ENCODE measurements at places on chromosomes 16 and 17.

DNA sequence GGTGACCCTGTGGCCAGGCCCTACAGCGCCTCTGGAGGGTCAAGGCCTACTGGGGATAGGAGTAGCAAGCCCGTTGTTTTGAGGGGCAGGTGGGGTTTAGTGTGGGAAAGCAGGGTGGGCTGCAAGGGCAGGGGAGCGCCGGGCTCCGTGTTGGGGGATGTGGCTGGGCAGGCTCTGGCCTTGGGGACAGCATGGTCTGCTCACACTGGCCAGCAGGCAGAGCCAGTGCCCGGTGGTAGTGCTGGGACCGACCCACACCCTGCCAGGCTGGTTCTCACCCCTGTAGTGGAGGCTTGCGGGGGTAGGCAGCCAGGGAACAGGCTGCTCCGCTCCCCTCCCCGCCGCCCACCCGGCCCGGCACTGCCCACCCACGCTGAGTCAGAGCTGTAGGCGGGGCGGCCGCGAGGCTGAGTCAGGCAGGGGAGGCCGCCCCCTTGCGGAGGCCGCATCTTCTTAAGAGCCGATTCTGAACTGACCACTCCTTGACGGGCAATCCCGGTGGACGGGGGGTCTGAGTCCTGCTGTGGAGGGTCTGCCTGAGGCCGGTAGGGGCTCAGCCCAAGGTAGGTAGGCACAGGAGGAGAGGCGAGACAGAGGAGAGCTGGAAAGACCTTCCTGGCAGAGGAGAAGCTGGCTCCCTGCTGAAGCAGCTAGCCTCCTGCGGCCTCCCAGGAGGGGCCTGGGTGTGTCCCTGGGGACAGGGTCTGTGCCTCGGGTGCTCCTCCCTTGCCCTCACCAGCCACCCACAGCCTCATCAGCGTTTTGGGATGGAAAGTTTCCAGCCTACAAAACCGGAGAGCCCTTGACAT is 62.4 kb downstream of the BAIAP2 start:
- peak; percentile 85 for DNase-seq

DNA sequence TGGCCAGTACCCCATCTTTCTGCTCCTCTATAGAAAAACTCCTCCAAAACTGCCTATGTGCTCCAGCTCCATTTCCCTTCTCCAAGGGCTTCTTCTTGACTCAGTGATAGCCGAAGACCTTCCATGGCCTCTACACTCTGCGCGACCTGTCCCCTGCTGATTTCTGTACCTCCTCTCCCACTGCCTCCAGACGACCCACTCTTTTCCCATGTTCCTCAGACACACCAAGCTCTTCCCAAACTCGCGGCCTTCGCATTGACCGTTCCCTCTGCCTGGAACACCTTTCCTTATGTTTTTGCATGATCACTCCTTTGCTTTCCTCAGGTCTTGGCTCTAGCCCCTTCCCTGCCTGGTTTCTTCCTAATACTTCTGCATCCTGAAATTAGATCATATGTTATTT is 255.6 kb upstream of the SDK2 start:
- DNase-seq: no peak

DNA sequence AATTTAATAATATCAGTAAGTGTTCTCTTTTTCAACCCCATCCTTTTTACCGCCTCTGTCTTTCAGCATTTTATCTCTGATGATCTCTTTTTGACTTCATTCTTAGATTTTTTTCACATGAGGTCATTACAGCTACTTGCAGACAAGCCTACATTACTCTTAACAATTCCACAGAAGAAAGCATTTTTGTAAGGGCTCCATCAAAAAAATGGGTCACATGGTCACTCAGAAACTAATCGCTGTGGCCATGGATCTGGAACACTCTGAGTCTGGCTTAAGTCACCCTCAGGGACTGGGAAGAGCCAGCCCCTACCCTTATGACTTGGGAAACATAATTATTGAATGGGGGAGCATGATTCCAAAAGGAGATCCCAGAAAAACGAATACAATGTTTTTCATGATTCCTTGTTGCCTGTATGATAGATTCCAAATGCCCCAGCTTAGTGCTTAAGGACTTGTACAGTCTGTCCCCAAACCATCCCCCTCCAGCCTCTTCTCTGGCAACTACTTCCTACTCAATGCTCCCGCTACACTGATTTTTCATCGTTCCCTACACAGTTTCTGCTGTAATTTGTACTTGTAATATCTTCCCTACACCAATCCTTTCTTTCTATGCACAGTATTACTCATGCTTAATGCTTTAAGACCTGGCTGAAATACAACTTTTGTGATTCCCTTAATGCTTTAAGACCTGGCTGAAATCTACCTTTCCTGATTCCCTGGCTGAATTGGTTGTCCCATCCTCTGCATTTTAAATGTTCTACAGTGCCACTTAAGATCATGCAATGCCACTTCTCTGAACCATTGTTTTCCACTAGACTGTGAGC is 457.8 kb downstream of the HS3ST4 start:
- no peak for DNase-seq

GRCh38 chr17:7261379-7262191 is 693 bp downstream of the CLDN7 start:
- no peak for DNase-seq

GRCh38 chr16:28166394-28167208 is 45.2 kb downstream of the XPO6 start:
- no peak for DNase-seq

All from HuH-7 (cell line).